ENCODE measurements at places on chromosomes 16 and 17. TPM values are rescaled to one million over a fixed set of nuclear protein-coding genes. Genes with fewer than 3 reads are reported as not detected.

- H3K4me3 ChIP-seq: peak overlapping the region; percentile 44
- peak; percentile 70 for DNase-seq
- no peaks in the 10 kb centered on the region for H3K36me3 ChIP-seq
- no peaks in the 10 kb centered on the region for H3K27me3 ChIP-seq
- H3K27ac ChIP-seq: peak overlapping the region; percentile 25
Observed at GRCh38 chr17:77363821-77364361, 223.1 kb downstream of the SEC14L1 start.

DNA sequence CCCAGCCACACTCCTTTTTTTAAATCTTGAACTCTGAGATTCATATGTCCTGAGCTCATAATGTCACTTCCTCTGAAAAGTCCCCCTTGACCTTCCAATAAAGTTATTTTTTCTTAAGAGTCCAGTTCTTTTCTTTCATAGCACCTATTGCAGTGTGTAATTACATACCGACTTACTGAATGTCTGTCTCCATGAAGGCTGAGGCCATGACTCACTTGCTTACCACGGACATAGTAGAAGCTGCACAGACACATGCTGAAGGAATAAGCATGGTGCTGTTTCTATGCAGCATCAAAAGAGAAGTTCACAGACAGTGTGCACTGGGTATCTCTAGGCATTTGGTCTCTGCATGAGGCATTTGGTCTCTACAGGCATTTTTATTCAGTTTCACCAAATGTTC, 77.2 kb downstream of the C17orf67 start:
- H3K27ac ChIP-seq: no peak overlapping the region
- peaks cover 13% of the 10 kb centered on the region for H3K4me1 ChIP-seq
- H3K36me3 ChIP-seq: no peaks in the 10 kb centered on the region

CA7 gene
- not detected for total RNA-seq

DNA sequence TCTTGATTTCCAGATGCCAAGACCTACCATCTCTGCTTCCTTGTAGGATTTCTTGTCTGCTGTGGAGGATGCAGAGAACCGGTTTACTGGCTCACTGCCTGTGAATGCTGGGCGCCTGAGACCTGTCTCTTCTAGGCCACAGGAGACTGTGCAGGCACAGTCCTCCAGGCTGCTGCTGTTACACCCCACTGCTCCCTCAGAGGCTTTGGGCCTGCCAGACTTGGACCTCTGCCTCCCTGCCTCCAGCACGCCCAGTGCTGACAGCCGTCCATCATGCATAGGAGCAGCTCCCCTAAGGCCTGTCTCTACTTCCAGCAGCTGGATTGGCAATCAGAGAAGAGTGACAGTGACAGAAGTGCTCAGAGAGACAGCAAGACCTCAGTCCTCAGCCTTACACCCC, 6.1 kb downstream of the HROB start:
- no peaks in the 10 kb centered on the region for H3K4me1 ChIP-seq
- DNase-seq: no peak
- H3K27me3 ChIP-seq: no peaks in the 10 kb centered on the region
- H3K4me3 ChIP-seq: no peak overlapping the region

DNA sequence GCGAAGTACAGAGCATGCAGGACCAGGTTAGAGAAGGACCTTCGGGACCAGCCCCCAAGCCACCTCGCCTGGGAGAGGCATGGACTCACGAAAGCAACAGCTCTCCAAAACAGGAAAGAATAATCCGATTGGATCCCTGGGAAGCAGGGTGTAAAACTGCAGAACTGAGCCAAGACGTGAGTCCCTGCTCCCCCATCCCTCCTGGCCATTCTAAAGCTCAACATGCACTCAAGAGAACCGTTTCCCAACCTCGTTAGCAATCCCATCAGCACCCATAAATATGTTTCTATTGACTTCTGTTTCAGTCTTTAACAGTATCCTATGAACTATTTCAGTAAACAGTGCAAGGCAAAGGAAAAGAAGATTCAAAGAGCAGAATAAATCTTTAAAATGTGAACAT, 167.0 kb downstream of the COPRS start:
- no peaks in the 10 kb centered on the region for H3K4me1 ChIP-seq
- H3K27ac ChIP-seq: no peak overlapping the region
- DNase-seq: no peak
- no peak overlapping the region for H3K4me3 ChIP-seq
- H3K36me3 ChIP-seq: no peaks in the 10 kb centered on the region

- no peak overlapping the region for H3K4me3 ChIP-seq
- no peaks in the 10 kb centered on the region for H3K27me3 ChIP-seq
- H3K36me3 ChIP-seq: peaks cover 3% of the 10 kb centered on the region
Observed at GRCh38 chr17:5211458-5211857, 19.8 kb upstream of the ZNF594 start.

REXO5 gene
- total RNA-seq: 20.4 TPM

GRCh38 chr17:45940293-45940692, 45.9 kb downstream of the MAPT start:
- H3K4me1 ChIP-seq: peaks cover 3% of the 10 kb centered on the region
- DNase-seq: no peak
- H3K4me3 ChIP-seq: no peak overlapping the region
- no peaks in the 10 kb centered on the region for H3K36me3 ChIP-seq

GRCh38 chr16:23842137-23842600, 6.4 kb downstream of the PRKCB start:
- H3K27me3 ChIP-seq: no peaks in the 10 kb centered on the region
- H3K36me3 ChIP-seq: peaks cover 73% of the 10 kb centered on the region
- peak overlapping the region; percentile 34 for H3K4me3 ChIP-seq
- H3K27ac ChIP-seq: peak overlapping the region; percentile 92

RPL13 gene
- total RNA-seq: 3,151 TPM

DNA sequence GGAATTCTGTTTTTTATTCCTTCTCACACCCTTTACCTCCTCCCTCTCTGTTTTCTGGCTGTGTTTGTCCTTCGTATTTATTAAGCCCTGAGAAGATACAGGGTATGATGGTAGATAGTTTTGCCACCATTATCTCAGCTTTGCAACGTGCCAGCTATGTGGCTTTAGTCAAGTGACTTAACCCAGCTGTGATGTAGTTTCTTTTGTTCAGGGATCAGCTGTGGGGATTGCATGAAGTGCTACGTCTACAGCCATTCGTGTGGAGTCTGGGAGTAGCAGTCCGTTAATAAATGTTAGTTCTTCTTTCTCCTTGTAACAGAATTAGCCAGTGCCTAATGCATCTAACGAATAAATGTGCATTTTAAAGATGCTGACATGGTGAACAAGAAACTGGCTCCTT, 128.4 kb downstream of the HAPSTR1 start:
- DNase-seq: no peak
- H3K27ac ChIP-seq: no peak overlapping the region
- no peaks in the 10 kb centered on the region for H3K36me3 ChIP-seq
- H3K27me3 ChIP-seq: peaks cover 4% of the 10 kb centered on the region

AGRP gene
- not detected for total RNA-seq

TMIGD1 gene
- total RNA-seq: not detected

- no peaks in the 10 kb centered on the region for H3K36me3 ChIP-seq
- H3K27ac ChIP-seq: no peak overlapping the region
- DNase-seq: no peak
Observed at GRCh38 chr16:84785843-84786581, 33.8 kb upstream of the CRISPLD2 start.

- H3K36me3 ChIP-seq: peaks cover 16% of the 10 kb centered on the region
- H3K27me3 ChIP-seq: peaks cover 3% of the 10 kb centered on the region
- no peaks in the 10 kb centered on the region for H3K4me1 ChIP-seq
- no peak overlapping the region for H3K4me3 ChIP-seq
- H3K27ac ChIP-seq: no peak overlapping the region
Observed at GRCh38 chr17:56929362-56929969, 15.6 kb upstream of the TRIM25 start.

RAPGEFL1 gene
- 3.8 TPM for total RNA-seq

CORO7 gene
- 73.3 TPM for total RNA-seq

GRCh38 chr16:48136547-48137360, 19.0 kb downstream of the ABCC12 start:
- DNase-seq: no peak
- no peaks in the 10 kb centered on the region for H3K36me3 ChIP-seq
- peaks cover under 1% of the 10 kb centered on the region for H3K27me3 ChIP-seq
- H3K27ac ChIP-seq: no peak overlapping the region
- H3K4me1 ChIP-seq: no peaks in the 10 kb centered on the region
- no peak overlapping the region for H3K4me3 ChIP-seq

DNA sequence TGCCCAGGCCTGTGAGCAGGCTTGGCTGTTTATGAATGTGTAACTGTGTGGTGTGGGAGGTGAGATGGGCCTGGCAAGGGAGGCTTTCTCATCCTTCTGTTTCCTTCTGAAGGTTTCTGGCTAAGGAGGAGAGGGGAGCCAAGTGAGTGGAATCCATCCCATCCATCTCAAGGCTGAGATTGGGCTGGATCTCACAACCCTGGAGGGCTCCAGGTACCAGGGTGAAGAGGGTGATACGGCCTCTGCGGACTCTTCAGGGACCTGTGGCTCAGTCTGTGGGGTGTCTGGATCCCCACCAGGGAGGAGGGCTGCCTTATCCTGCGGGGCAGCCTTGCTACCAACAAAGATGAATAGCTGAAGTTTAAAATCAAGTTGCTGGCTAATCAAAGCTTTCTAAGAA, 7.0 kb downstream of the ZNF629 start:
- H3K27ac ChIP-seq: no peak overlapping the region
- DNase-seq: no peak
- no peaks in the 10 kb centered on the region for H3K27me3 ChIP-seq
- H3K4me3 ChIP-seq: no peak overlapping the region
- peaks cover 16% of the 10 kb centered on the region for H3K36me3 ChIP-seq

DNA sequence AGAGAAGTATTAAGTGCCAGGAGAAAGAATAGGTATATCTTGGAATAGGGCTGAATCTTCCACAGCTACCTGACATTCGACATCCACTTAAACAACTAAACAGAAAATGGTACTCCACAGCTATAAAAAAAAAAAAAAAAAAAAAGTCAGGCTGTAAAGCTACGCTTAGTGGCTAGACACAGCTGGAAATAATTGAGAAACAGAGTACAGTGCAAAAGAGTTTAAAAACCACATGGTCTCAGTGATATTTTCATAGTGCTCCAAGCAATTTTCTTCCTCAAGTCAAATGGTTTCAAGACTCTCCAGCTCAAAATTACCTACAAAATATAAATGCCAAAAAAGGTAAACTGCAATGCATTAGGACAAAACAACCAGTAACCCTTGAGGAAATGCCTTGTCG, 607.1 kb downstream of the KCNJ2 start:
- H3K27ac ChIP-seq: no peak overlapping the region
- no peaks in the 10 kb centered on the region for H3K27me3 ChIP-seq
- H3K4me3 ChIP-seq: no peak overlapping the region
- no peaks in the 10 kb centered on the region for H3K4me1 ChIP-seq

- H3K27me3 ChIP-seq: peaks cover 3% of the 10 kb centered on the region
- no peak overlapping the region for H3K27ac ChIP-seq
- H3K36me3 ChIP-seq: no peaks in the 10 kb centered on the region
- H3K4me1 ChIP-seq: no peaks in the 10 kb centered on the region
Observed at GRCh38 chr17:30226878-30227277, 8.6 kb downstream of the SLC6A4 start.

GRCh38 chr17:31425282-31426040, 34.0 kb downstream of the RAB11FIP4 start:
- H3K27ac ChIP-seq: no peak overlapping the region
- H3K36me3 ChIP-seq: no peaks in the 10 kb centered on the region
- H3K4me1 ChIP-seq: no peaks in the 10 kb centered on the region
- peaks cover 6% of the 10 kb centered on the region for H3K27me3 ChIP-seq

- H3K27me3 ChIP-seq: no peaks in the 10 kb centered on the region
- no peak overlapping the region for H3K4me3 ChIP-seq
- peak; percentile 87 for DNase-seq
- no peaks in the 10 kb centered on the region for H3K4me1 ChIP-seq
Observed at GRCh38 chr17:39547713-39548478, 59.8 kb downstream of the NEUROD2 start.

- no peaks in the 10 kb centered on the region for H3K36me3 ChIP-seq
- no peak overlapping the region for H3K27ac ChIP-seq
- no peak for DNase-seq
Observed at GRCh38 chr17:15134363-15134762, 130.8 kb downstream of the PMP22 start.

NLRP1 gene
- 28.2 TPM for total RNA-seq

DNA sequence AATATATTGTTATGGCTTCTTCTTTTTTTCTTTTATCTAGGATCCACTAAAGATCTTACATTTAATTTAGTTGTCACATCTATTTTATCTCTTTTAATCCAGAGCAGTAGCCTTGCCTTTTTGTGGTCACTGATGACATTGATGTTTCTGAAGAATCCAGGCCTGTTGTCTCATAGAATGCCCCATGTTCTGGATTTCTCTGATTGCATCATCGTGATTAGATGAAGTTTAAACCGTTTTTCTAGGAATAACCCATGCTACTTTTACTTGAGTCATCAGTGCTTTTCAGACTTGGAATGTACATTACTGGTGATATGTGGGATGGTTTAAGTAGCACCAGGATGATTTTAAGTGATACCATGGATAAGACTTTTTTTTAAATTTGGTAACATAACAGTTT, 106.4 kb upstream of the CES5A start:
- H3K4me1 ChIP-seq: no peaks in the 10 kb centered on the region
- H3K4me3 ChIP-seq: no peak overlapping the region
- no peak for DNase-seq
- H3K27me3 ChIP-seq: peaks cover 15% of the 10 kb centered on the region
- H3K27ac ChIP-seq: no peak overlapping the region

LGALS9 gene
- 17.3 TPM for total RNA-seq

DNA sequence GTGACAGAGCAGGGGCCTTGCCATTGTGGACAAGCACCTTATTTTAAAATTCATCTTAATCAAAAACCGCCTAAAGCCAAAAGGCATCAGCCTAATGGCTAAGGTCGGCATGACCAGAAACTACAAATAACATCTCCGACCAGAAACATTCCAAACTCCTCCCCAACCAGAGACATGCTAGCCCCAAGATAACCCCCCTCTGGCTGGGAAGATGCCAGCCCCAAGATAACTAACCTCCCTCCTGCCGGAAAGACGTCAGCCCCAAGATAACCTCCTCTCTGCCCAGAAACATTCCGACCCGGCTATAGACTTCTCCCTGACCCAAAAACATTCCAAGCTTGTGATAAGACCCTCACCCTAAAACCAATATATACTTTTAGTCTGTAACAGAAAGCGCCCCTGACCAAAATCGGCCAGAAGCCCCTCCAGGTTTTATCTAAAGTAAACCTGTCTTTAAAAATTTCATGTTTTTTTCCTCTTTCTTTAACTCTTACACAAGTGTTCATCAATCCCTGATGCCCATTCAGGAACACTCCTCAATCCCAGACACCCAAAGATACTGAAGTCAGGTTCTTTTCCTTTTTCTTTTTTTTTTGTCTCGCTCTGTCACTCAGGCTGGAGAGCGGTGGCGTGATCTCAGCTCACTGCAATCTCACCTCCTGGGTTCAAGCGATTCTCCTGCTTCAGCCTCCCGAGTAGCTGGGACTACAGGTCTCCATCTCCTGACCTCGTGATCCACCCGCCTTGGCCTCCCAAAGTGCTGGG, 32.7 kb downstream of the TLE7 start:
- H3K36me3 ChIP-seq: no peaks in the 10 kb centered on the region
- H3K27me3 ChIP-seq: peaks cover 12% of the 10 kb centered on the region
- H3K4me3 ChIP-seq: no peak overlapping the region
- no peak overlapping the region for H3K27ac ChIP-seq
- no peak for DNase-seq

GRCh38 chr17:45171338-45172231, 9.9 kb downstream of the HEXIM2 start:
- no peaks in the 10 kb centered on the region for H3K27me3 ChIP-seq
- no peaks in the 10 kb centered on the region for H3K36me3 ChIP-seq
- no peak for DNase-seq
- peak overlapping the region; percentile 68 for H3K4me3 ChIP-seq

GRCh38 chr17:61414141-61414935, 14.7 kb downstream of the TBX2 start:
- no peak for DNase-seq
- H3K27me3 ChIP-seq: peaks cover 20% of the 10 kb centered on the region
- H3K4me3 ChIP-seq: no peak overlapping the region
- H3K4me1 ChIP-seq: peaks cover 16% of the 10 kb centered on the region

HSD17B2 gene
- not detected for total RNA-seq

Data from activated CD8-positive, alpha-beta T cell treated with anti-CD3 and anti-CD28 coated beads for 36 hours (primary cell).